ENCODE measurements at places on chromosomes 3 and 15. TPM values are rescaled to one million over a fixed set of nuclear protein-coding genes. Genes with fewer than 3 reads are reported as not detected.

DNA sequence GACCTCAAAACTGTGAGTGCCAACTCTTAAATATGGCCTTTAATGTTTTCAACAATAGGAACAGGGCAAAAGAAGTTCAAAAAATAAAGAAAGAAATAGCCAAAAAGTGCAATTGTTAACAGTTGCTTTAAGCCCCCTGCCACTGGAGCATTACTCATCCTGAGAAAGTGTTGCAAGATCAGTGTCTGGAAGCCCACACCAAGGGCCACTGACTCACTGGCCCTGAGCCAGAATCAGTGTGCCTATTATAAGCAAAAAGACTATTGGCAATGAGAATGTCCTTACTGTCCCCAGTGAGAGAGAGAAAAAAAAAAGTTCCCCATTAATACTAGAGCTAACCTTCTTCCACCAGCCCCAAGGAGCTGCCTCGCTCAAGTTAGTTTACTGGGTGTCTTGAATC lies 480.1 kb upstream of the ZNF385D start:
- no peak for DNase-seq

- no peak for DNase-seq
Measured at GRCh38 chr3:25080461-25080860, 347.6 kb upstream of the RARB start.

Gene COL7A1
- total RNA-seq, result 0.10 TPM

Gene CAMKV
- total RNA-seq, result not detected

Gene GRM7
- not detected for total RNA-seq

All from HT-29 (cell line).